ENCODE measurements at places on chromosomes 5 and 9.
A peak's percentile ranks its signal among the peaks of the same experiment; 100 is the strongest.

GRCh38 chr5:131379723-131380122, 115.9 kb downstream of the CDC42SE2 start:
- DNase-seq: no peak

DNA sequence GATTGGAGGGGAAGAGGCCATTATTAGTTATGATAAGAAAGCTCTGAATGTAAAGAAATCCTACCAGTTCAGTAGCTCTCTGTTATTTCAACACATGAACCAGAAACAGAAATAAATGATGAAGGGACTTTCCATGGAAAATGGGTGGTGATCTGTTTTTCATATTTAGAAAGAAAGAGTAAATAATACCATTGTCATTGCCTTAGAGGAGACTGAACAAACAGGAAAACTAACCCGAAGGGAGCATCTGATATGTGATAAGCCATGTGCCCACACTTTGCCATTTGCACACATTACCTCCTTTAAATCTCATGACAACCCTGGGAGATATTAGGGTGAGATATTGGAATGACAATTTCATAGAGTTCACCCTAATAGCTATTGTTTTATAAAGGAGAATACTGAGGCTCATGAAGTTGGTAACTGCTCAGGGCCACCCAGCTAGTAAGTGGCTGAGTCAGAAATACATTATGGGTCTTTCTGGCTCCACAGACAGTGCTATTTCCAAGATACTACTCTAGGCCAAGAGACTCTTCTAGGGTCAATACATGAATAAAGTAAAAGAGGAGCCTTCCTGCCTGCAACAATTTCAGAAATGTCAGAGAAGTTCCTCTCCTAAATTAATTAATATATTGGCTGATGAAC, 111.0 kb upstream of the SLIT3 start:
- no peak for DNase-seq

DNA sequence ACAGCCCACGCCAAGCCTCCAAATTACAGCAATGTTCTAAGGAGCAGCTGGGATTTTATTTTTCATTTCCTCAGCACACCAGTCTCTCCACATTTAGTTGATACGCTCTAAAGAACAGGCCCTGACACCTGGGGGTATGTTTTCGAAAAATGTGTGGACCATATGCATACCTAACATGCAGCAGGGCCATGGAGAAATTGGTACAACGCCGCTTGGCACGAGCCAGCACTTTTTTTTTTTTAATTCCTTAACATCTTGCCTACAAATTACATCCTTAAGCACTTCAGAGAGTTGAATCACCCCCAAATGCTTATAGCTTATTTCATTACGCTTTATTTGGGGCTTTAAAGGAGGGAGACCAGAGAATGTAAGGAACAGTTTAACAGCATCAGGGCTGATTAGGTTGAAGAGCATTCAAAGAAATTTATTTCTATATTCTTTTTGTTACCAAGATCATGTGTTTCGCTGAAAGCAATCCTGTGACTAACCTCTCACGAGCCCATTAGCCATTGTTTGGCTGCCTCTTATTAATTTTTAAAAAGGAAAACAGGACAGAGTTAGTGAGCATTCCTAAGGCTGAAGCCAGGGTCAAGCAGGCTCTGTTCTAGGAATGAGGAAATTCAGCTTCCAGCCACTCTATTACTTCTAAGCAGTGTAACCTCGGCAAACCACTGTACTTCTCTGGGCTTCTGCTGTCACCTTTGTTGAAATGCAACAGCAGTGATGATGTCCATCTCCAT, 173.8 kb downstream of the ACTL7B start:
- DNase-seq: no peak

GRCh38 chr9:16337322-16338029, 533.0 kb downstream of the BNC2 start:
- DNase-seq: no peak

DNA sequence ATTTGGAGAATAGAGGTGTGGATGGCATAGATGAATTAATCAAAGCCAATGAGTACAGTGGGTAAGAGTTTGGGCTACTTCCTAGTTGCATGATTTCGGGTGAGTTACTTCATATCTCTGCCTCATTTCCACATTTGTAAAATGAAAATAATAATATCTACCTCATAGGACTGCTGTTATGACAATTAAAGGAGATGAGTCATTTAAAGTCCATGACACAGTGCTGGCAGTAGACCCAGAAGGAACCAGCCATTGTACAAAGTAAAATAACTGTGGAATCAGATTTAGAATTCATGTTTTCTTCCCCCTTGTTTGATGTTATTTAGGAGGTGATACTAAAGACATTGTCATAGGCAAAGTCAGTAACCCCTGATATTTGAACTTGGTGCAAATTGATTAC, 139.5 kb upstream of the SLC27A6 start:
- no peak for DNase-seq

DNA sequence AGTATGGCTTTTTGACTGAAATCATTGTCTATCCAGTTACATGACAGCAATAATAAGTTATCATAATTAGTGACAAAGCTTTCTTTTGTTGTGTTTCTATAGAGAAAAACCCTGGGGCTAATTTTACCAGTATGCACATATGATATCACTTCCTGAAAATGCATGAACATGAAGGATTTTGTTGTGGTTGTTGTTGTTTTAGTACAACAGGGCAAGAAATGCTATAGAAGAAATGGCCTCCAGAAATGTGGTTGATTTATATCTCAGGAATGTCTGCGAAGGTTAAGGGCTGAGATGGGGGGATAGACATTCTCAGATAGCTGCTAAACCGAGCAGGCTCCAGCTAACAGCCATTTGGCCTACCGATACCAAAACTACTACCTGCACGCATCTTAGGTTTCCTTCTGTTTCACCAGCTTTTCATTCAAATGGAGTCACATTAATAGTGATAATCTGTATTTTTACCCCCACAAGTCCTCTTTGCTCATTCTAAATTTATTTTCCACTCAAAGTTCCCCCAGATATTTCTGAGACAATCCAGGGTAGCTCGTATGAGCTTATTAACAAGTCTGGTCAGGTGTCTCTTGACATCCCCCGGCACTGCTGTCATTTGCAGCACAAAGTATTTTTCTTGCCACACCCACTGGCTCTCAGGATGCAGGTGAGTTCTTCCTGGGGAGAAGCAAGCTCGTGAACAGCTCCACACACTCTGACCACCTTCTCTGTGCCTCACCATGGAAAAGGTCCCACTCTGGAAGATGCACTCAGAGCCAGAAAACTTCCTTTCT, 232.4 kb upstream of the GAS1 start:
- DNase-seq: no peak

DNA sequence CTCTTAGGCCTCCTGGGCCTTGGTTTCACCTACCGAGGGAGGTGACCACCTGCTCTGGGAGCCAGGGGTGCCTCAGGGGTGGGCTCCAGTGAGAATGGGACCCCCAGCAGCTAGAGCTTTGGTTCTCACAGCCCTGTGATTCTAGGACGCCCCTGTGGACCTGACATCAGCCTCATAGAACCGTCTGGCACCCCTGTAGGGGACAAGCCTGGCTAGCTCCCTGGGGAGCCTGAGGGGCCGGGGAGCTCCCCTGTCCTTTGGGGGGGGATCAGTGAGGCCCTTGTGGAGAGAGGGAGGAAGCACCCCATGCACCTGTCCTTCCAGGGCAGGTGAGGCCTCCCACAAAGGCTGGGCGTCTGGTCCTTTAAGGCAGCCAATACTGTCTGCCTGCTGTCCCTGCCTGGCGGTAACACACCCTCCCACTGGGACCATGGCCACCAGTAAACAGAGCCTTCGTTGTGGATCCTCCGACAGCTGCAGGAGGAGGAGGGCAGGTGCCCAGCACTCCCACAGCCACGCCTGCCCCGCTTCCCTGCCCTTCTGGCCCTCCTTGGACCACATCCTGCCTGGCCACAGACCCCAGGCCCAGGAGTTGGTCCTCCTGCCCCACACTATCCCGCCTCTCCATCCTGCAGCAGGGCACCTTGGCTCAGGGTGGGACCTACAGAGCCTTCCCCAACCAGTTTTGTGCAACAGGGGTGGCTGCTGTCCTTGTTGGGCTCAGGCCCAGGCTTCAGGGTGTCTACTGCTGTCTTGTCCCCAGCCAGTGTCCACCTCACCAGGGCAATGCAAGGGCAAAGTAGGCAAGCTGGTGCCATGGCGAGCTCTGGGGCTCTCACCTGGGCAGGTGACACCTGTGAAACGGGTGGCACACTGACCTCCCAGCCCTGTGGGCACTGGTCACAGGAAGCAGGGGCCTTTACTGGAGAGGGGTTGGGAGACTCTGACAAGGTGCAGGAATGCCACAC, 3.0 kb upstream of the TUBB4B start:
- peak; percentile 56 for DNase-seq
